GM04503 (cell line): ENCODE measurements at places on chromosomes 11 and 22.

GRCh38 chr11:134071766-134072402, 3.0 kb downstream of the JAM3 start:
- no peak for DNase-seq

GRCh38 chr11:120775986-120776951, 247.6 kb upstream of the TBCEL start:
- no peak for DNase-seq

DNA sequence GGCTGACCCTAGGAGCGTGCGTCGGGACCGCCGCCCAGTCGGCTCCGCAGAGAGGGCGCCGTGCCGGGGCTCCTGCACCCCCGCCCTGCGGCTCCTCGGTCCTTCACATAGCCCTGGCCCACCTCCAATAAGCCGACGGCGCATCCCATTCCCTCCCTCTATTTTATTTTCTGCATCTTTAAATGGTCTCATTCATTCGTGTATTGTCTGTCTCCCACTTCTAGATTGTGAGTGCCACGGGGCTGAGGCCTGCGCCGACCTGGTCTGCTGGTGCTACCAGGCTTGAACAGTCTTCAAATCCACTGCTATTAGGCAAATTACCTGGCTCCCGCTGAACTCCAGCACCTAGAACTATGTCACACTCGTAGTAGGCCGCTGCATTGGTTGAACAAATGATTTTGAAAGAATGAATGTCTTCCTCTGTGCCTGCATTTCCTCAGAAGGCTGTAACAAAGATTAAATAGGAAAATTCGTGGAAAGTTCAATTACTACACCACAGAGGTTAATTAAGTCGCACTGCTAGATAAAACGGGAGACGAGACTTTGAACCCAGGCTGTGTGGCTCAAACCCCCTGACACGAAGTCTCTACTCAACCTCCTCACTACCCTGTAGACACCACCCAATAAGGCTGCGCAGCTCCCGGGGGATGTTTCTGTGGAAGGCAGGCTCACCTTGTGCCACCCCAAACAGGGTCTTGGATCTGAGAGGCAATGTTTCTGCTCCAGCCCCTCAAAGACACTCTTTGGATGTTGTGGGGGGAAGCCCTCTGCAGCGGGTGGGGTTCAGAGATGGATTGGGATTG, 1.2 kb upstream of the PPP1R14B start:
- no peak for DNase-seq

- DNase-seq = no peak
Measured at GRCh38 chr11:9008011-9008550, 4.3 kb upstream of the NRIP3 start.

GRCh38 chr22:36872084-36872483, 11.3 kb downstream of the NCF4 start:
- no peak for DNase-seq

GRCh38 chr11:90318651-90319050, 95.8 kb upstream of the CHORDC1 start:
- no peak for DNase-seq

DNA sequence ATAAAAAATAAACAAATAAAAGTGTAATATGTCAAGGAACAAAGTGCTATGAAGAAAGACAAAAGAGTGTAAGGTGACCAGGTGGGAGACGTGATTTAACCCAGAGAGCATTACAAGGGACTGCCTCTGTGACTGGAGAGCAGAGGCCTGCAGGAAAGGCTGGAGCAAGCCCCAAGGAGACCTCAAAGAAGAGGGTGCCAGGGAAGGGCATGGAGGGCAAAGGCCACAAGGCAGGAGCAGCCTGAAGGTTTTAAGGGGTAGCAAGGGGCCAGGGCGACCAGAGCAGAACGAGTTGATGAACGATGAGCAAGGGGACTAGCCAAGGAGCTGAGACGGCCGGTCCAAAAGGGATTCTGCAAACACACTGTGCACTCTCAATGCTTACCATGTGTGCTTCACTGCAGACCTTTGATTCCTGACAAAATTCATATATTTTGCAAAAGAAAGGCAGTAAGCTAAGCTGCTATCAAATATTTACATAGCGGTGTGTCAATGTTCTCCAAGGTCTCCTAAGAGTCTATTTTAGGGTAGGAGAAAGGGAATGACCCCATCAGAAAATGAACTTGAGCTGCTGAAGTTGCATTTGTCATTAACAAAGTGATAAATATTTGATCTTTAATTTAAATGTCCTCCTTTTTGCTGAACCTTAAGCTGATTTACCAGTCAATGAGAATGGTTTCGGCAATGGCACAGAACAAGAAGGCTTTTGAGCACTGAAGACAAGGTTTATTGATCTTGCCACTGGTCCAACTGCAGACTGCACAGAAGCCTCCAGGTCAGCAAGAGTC, 50.5 kb downstream of the SMCO4 start:
- no peak for DNase-seq

GRCh38 chr11:102874852-102875251, at the start of gene MMP12:
MMP12 (minus strand) TSS chr11:102874982; CDS start chr11:102874937, 45 bp downstream.
- no peak for DNase-seq

- DNase-seq = no peak
Measured at GRCh38 chr11:27614092-27614491, 86.2 kb downstream of the BDNF start.

GRCh38 chr11:931385-931784, 5.7 kb downstream of the AP2A2 start:
- DNase-seq = no peak

- no peak for DNase-seq
Measured at GRCh38 chr11:14676068-14676467, 32.5 kb downstream of the PDE3B start.

GRCh38 chr11:46295312-46296058, 18.0 kb downstream of the CREB3L1 start:
- no peak for DNase-seq

- DNase-seq = no peak
Measured at GRCh38 chr22:24066865-24067264, 55.8 kb downstream of the CABIN1 start.

- DNase-seq = peak; percentile 68
Measured at GRCh38 chr22:24486501-24486921, 8.6 kb upstream of the UPB1 start.

DNA sequence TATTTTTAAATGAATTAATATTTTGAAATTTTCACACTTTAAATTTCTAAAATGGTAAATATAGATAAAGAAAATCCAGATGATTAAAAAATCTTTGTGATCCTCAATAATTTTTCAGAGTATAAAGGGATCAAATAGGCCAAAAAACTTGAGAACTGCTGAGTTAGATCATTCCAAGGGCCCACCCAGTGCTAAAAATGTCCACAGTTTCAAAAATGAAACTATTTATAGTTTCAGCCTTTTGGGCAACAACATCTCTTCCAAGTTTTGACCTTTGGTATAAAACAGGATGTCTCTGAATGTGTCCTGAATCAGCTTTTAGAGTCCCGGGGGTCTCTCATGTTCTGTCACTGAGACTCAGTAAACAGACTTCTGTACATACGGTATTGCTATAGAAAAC, 20.9 kb upstream of the BAIAP2L2 start:
- DNase-seq = no peak

DNA sequence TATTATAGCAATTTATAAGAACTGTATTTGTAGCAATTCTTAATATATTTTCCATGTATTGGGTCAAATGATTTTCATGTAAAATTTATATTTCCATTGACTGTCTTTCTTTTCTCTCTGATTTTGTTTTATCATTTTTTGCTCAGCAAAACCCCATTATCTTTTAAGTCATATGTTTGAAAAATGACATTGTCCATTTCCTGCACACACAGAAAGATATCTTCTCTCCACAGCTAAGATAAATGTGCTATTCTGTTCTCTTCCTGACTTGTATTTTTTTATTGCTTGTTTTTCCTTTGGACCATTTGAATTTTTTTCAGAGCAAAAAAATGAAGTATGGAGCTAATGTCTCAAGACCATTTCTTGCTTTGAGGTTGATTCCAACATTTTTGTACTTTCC, 6.3 kb upstream of the LRRC55 start:
- DNase-seq = no peak

DNA sequence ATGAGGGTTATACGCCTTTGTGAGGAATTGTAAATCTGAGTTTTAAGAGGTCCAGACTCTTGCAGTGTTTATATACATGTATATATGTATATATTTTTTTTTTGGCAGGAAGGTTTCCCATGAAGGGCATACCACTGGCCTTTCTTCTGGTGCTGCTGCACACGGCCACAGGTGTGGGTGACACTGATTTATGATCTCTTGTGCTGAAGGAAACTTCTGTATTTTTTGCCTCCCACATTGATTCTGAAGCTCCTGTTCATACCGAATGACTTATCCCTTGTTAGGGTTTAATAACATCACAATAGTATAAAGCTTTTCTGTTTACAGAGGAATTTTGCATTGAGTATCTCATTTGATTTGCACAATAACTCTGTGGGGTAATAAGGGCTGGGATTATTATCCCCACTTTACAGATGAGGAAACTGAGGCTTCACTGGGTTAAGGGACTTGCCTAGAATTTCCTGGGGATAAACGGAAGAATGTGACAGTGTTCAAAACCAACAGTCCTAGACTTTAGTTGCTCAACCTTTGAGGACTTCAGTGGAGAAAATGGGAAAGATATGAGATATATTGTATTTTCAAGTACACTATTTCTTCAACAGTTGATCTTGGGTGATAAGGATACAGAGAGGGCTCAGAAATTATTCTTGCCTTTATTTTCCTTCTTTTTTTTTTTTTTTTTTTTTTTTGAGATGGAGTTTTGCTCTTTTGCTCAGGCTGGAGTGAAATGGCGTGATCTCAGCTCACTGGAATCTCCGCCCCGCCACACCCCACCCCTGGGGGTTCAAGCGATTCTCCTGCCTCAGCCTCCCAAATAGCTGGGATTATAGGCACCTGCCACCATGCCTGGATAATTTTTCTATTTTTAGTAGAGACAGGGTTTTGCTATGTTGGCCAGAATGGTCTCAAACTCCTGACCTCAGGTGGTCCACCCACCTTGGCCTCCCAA, 70.1 kb downstream of the MICAL2 start:
- no peak for DNase-seq
